ENCODE measurements at places on chromosomes 7 and 10. TPM values are rescaled to one million over a fixed set of nuclear protein-coding genes. Genes with fewer than 3 reads are reported as not detected.

- no peak for DNase-seq
Observed at GRCh38 chr7:114588506-114588905, 173.9 kb downstream of the FOXP2 start.

NAT16 gene
- polyA plus RNA-seq = not detected

DNA sequence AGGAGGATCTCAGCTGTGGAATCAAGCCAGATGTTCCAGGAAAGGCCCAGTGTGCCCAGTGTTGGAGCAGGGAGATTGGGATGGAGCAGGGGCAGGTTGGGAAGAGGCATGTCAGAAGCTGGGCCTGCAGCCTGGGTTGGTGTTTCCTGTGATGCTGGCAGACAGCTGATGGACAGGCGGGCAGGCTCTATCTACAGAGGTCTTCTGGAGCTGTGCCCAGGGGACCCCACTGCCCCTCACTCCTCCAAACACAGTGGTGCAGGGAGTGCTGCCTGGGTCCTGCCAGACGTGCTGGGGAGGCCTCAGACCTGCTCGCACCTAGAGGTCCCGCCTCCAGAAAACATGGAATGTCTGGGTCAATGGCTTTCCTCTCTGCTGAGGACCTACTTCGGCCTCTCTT, 182.9 kb upstream of the TCERG1L start:
- no peak for DNase-seq

GRCh38 chr7:133919810-133920209, 207.3 kb upstream of the LRGUK start:
- DNase-seq = no peak

DNA sequence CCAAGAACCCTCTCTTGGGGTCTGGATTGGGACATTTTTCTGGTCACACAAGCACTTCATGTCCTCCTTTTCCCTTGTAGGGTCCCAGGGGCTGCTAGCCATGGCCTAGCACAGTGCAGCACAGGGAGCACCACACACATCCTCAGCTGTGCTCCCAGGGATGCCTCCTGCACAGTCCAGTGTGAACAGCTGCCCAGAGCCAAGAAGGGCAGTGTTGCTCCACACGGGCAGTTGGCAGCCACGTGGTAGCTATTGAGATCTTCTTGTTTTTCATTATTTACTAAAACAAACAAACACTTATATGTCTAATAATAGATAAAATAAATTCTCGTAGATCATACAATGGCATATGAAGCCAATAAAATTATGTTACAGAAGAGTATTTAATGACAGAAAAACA, 13.9 kb upstream of the LANCL2 start:
- DNase-seq = no peak

GRCh38 chr7:157058701-157059100, 48.2 kb upstream of the MNX1 start:
- DNase-seq = no peak

IL2RA gene
- polyA plus RNA-seq = not detected

DNA sequence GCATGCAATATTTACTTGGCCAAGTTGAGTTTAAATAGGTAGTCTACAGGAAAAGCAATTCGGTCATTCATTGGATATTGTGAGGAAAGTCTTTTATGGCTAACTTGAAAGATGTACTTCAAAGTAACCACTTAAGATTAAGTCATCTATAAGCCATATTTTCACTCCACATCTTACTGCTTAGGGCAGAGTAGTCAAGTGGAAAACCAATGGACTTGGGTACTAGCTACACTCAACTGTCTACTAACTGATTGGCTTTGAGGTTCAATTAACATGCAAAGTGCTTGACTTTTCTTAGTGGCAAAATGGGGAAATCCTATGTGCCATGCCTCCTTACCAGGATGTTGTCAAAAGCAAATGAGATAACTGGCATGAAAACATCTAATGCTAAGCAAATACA, 51.0 kb downstream of the CAV1 start:
- no peak for DNase-seq
